ENCODE measurements at places on chromosomes 1 and 21.

DNA sequence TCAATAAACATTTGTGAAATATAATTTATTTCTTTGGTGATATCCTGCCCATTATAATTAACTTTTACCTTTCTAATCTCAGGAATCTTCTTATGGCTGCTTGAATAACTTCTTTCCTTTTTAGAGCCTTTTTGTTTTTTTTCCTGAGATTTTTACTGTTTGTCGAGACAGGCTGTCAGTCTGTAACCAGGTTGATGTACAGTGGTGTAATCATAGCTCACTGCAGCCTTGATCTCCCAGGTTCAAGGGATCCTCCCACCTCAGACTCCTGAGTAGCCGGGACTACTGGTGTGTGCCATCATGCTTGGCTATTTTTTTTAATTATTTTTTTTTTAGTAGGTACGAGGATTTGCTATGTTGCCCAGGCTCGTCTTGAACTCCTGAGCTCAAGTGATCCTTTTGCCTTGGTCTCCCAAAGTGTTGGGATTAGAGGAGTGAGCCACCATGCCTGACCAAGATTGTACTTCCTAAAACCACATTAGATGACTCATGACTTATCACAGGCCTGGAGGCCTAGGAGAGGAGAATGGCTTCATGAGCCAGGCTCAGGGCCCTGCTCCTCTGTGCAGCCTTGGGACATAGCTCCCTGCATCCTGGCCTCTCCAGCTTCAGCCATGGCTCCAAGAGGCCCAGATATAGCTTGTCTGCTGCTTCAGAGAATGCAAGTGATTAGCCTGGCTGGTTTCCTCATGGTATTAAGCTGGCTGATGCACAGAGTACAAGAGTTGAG is 48.6 kb downstream of the CTH start:
- no peak for DNase-seq

- DNase-seq: no peak
These were observed 7.9 kb downstream of the MYOG start for GRCh38 chr1:203077956-203078355.

DNA sequence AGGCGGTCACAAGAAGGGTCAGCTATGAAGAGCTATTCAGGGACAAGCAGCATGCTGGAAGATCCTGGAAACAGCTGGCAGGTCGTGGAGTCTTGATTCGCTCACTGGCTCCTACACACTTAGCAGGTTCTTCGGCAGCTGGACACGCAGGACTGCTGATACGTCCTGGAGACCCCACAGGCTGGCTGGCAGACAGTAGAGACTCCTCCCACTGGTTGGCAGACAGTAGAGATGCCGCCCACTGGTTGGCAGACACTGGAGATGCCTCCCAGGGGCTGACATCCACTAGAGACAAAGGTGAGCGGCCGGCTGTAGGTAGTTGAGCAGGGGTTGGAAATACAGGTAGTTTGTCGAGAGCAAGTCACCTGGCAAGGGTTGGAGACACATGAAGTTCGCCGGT is 466 bp downstream of the KRTAP11-1 start:
- no peak for DNase-seq

DNA sequence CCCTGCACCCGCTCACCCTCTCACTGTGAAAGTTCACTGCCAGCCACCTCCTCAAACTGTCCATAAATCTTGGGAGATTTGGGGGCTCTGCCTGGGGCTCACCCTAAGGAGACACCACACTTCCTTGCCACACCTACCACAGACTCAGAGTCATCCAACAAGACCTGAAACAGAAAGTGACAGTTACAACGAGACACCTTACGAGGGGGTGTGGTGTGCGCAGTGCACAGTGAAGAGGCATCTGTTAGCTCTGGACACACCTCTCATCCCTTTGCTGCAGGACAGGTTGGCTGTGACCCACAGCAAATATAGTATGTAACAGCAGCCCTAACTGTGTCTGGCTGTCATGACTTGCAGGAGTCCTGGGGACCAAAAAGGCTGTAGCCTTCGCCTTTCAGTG is 190.2 kb downstream of the NR5A2 start:
- no peak for DNase-seq

- DNase-seq: no peak
These were observed 213.1 kb upstream of the USP24 start for GRCh38 chr1:55428231-55428630.

- no peak for DNase-seq
These were observed 59.8 kb upstream of the SLC35F3 start for GRCh38 chr1:233844692-233845091.

DNA sequence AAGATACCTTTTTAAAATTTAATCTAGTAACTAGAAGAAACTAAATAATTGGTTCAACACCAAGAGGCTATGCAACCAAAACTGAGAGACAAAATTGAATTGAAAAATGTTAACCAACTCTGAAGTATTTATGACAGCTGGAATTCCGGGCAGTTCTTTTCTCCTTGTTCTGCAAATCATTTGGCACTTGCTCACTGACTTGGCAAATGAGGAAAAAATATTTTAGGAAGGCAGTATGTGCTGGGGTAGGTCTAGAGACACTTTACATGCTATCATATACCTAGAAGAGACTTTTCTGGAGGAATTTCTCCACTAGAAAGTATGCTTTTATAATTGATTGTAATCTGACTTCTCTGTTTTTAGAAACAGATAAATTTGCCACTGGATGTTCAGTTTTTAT is 22.1 kb upstream of the SH3D21 start:
- no peak for DNase-seq

GRCh38 chr1:246121533-246121932 is 385.5 kb downstream of the SMYD3 start:
- DNase-seq: no peak

GRCh38 chr1:239091537-239091936 is 294.8 kb upstream of the CHRM3 start:
- no peak for DNase-seq

DNA sequence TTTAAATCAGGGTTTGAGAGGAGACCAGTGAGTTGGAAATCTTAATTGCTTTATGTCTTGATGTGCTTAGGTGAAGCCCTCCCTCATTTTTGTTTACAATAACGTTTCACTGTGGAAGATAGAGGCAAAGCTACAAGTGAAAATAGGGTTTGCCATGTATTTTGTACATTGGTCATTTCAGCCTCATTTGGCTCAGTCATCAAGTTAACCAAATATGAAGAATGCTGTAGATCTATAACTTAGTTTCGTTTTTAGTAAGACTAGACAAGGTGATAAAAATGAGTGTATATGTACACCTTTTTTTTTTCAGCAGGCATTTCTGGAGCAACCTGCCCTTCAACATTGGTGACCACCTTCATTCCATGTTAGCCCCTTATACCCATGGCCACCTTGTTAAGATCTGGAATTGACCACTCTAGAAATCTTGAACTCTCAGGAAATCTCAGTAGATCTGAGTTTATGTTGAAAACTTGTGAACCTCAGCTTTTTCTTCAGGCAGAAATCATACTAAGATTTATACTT is 2.9 kb downstream of the NFYC start:
- DNase-seq: no peak

- no peak for DNase-seq
These were observed 2.2 kb upstream of the TSEN15 start for GRCh38 chr1:184049291-184049690.

DNA sequence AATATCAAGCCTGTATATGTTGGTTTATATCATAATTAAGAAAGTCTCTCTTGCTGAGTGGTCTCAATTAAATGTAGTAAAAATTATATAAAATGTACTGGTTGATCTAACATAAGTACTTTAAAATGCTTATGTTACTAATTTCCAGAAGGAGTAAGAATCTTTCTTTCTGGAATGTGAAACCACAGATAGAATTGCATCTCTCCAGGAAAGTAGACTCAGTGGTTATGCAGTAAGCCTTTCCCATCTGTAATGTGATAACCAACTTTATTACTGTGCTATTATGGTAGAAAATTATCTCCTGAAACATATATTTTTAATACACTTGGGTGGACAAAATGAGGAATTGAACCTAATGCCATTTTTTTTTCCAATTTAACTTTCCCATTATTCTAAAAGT is 8.9 kb upstream of the RALGPS2 start:
- DNase-seq: no peak

DNA sequence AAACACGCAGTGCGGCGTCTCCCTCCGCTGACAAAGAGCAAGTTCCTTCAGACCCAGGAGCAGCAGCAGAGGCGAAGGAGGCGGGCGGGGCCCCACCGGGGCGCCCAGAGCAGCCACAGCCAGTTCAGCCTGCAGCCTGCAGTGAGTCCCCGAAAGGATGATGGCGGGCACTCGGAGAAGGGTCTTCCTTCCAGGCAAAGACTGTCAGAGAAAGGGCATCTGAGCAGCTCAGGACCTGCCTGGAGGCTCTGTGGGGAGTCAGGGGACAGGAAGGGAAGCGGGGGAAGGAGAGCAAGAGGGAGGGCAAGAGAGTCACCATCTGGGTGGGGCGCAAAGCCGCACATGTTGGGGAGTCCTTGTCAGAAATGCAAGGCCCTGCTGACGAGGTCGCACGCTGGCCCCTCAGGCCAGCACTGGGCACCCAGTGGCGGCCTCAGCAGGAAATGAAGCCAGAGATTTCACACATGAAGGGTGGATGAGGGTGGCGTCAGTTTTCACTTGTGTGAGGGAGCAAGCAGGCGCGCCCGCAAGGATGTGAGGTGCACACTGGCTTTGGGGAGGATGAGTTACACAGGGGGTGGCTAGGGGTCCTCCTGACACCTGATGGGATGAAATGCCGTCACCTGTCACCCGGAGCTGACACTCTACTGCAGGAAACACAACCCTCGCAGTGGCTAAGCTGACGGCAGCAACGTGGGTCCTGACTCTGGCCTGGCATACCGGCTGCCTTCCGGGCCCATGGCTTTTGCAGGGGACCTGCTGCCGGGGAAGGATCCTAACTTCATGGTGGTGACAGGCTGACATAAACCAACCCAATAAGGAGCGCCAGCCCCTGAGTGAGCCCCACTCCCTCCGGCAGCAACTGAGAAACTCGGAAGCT is 6.6 kb downstream of the LRRC47 start:
- DNase-seq: no peak

GRCh38 chr1:180974236-180974635 is 48.4 kb downstream of the STX6 start:
- no peak for DNase-seq

DNA sequence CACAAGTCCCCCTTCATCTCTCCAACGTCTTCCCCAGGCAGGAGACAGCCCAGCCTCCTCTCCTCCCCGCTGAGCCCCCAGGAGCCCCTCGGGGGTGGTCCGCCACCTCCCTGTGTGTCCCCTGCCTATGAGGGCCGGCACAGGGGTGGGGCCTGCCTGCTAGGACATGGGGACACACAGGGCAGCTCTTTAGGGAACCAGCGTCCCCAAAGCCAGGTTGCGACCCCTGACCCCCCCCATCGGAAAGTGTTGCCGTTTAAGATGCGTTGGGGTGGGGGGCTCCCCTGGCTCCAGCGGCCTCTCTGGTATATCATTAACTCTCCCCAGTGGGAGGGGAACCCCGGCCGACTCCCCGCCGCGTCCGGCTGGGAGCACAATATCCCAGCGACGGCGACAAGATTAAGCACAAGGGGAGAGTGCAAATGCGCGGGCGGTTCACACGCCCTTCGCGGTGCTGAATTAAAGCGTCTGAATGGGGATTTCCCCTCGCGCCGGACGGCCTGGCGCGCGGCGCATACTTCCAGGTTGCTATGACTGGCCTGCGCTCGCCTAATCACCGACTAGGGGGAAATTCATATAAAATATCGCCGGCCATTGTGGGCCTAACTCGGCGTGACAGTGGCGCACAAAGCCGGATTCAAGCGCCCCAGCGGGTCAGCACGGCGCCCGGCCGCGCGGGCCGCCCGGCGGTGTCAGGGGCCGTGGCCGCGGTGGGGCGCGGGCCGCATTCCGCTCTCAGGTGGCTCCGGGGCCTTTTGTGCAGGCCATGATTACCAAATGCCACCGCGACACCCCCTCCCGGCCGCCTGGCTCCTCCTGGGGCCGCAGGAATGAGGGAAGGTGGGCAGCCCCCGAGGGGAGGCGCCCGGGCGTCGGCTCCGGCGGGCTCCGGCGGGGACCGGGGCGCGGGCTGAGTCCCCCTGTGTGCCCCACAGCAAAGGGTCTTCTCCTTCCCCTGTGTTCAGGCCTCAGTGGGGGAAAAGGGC is 30.9 kb downstream of the WNT3A start:
- no peak for DNase-seq

DNA sequence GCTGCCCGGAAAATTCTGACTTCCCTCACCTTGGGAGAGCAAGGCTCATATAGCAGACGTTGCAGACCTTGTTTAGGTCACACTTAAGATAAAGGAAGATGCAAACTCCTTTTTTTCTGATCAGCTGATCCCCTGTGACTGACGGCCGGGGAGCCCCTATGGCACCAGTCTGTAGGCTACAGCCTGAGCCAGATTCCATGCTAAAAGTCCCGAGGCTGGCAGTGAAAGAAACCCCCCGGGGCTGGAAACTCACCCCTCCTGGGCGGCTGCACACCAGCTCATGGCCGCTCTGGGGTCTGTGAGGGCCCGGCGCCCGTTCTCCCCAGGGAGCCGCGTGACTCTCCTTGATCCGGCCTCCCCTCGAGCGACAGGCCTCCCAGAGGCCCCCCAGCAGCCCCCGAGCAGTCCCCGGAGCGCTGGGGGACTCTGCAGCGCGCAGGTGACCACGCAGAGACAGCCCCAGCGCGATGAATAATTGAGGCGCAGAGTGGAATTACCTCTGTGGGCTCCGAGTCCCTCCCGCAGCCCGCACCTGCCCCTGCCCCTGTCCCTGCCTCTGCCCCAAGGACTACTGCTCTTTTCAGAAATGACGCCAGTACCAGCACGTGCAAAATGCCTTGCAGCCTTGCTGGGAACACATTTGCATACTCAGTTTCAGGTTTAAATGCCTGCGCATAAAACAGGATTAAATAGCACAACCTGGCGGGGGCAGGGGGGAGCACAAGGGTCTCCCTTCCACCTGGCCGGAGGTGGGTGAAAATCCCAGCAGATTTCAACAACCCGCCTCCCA is 62.6 kb upstream of the CLDN14 start:
- no peak for DNase-seq

DNA sequence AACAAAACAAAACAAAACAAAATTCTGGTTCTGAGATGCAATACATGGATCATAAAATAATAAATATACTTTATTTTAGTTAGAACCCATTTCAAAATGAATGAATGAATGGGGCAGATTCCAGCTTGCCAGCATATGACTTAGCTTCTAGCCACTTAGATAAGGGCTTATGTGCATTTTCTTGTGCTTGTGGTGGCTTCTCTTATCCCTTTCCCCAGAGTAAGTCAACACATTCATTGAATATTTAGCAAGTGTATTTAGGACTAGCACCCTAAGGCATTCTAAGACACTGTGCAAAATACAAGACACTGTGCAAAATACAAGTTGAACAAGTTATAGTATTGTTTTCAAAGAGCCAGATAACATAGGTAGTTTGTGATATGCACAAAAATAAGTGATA is 4.7 kb downstream of the ADIPOR1 start:
- no peak for DNase-seq

- no peak for DNase-seq
These were observed 104.8 kb upstream of the CASZ1 start for GRCh38 chr1:10901091-10901890.

DNA sequence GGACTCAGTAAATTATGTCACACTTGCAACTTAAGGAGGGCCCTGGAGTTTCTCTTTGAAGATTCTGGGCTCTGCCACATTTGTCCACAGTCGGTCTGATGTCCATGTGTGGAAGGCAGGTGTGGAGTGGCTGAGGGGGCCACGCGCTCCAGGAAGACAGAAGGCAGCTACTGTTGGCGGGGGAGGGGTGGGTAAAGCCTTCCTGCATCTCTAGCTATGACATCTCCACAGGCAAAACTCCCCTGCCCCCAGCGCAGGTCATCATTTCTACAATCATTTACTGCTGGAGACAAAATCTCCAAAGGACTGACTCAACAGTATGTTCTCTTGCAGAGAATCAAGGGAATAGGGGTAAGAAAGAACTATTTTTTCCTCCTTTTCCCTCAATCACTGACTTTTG is 11.4 kb upstream of the TSPEAR start:
- DNase-seq: no peak

GRCh38 chr1:153976819-153977249 is 640 bp downstream of the JTB start:
- DNase-seq: no peak
